ENCODE measurements at places on chromosomes 2 and 18. TPM values are rescaled to one million over a fixed set of nuclear protein-coding genes. Genes with fewer than 3 reads are reported as not detected.

Gene COL4A4
- total RNA-seq: 0.62 TPM

- DNase-seq: peak; percentile 68
Observed at GRCh38 chr2:234587341-234588053, 90.6 kb upstream of the ARL4C start.

GRCh38 chr2:85852937-85853498, 35.8 kb downstream of the ST3GAL5 start:
- DNase-seq: no peak

- DNase-seq: no peak
Observed at GRCh38 chr18:48974304-48975119, 23.7 kb upstream of the SMAD7 start.

DNA sequence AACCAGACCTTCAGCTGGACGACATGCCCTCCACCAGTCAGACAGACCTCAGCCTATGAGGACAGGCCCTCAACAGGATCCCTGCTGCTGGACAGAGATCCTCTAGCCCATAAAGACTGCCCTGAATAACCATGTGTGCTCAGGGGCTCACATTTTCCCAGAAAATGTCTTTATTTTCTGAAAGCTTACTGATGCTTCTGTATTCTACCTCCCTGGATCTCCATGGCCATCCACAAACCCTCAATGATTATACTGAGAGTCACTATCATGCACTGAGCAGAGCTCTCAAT, 1.8 kb upstream of the PTPN18 start:
- no peak for DNase-seq

- DNase-seq: no peak
Observed at GRCh38 chr2:116804901-116805300, 1009.6 kb upstream of the DDX18 start.

DNA sequence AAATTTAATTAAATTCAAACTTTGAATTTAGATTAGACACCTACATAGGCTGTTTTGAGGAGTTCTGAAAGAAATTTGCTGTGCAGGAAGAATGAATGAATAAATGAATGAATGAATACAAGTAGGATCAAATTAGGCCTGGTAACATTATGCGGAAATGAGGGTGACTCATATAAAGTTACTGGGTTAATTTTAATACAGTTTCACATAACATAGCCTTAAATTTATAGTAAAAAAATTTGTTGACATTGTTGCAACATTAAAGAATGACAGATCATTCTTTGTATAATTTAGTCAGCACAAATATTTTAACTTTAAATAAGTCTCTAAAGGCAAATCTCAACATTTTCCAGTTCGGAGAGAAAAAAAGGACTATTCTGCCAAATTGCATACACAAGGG, 1293.1 kb upstream of the SLC39A10 start:
- no peak for DNase-seq

Gene ZSWIM2
- not detected for total RNA-seq

Data from astrocyte (in vitro differentiated cells and primary cell).